ENCODE measurements at places on chromosomes 11 and 22. TPM values are rescaled to one million over a fixed set of nuclear protein-coding genes. Genes with fewer than 3 reads are reported as not detected.

DNA sequence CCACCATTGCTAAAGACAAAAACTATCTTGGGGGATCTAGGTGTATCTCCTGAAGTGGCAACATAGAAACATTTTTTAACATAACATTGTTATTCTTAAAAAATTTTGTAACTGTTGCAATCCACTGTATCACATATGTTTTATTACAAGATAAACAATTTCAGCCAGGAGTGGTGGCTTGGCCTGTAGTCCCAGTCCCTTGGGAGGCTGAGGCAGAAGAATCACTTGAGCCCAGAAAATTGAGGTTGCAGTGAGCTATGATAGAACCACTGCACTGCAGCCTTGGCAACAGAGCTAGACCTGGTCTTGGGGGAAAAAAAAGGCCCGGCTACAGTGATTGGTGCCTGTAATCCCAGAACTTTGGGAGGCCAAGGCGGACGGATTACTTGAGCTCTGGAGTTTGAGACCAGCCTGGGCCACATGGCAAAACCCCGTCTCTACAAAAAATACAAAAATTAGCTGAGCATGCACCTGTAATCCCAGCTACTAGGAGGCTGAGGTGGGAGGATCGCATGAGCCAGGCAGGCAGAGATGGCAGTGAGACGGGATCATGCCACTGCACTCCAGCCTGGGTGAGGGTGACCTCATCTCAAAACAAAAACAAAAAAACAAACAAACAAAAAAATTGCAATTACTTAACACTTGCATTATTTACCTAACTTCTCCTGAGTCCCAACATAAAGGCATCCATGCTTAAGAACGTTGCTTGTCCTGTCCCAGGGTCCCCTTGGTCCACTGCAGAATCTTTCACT, 1.5 kb upstream of the DEPDC5 start:
- no peak for DNase-seq

DNA sequence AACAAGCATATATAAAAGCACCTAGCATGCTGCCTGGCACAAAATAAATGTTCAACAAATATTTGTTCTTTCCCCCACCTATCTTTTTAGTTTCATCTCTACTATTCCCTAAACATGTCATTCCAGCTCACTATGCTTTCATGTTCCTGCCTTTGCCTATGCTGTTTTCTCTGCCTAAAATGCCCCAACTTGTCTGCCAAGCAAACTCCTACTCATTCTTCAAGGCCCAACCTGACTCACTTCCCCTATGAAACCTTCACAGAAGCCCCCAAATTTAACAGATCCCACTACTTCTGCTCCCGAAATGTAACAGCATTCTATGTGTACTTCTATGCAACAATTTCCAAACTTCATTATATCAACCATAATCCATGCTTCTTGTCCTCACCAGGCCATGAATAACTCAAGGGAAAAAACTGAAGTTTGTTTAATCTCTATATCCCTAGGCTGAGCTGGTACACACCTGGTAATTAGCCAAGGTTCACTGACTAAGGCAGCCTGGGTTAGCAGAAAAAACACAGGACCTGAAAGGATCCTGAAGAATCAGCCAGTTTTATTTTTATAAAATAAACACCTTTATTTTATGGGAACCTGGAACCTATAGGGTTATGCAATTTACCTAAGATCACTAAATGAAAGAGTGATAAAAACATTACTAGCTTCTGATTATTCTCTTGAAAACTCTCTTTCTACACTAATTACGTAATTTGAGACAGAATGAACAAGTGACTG, 72.2 kb downstream of the PAK1 start:
- DNase-seq, result no peak

- DNase-seq, result no peak
These were observed 16.3 kb downstream of the OR2AG2 start for GRCh38 chr11:6755303-6755952.

The NLRP6 gene
- not detected for total RNA-seq

The PRRG4 gene
- not detected for total RNA-seq

The SCUBE2 gene
- total RNA-seq, result not detected

The KRTAP5-1 gene
- total RNA-seq, result not detected

The RASD2 gene
- not detected for total RNA-seq

The CCDC134 gene
- 10.6 TPM for total RNA-seq

The F2 gene
- not detected for total RNA-seq

The SERHL2 gene
- total RNA-seq, result 8.6 TPM

The C11orf16 gene
- total RNA-seq, result not detected

All from SJSA1 (cell line).